ENCODE measurements at places on chromosomes 2 and 18.

DNA sequence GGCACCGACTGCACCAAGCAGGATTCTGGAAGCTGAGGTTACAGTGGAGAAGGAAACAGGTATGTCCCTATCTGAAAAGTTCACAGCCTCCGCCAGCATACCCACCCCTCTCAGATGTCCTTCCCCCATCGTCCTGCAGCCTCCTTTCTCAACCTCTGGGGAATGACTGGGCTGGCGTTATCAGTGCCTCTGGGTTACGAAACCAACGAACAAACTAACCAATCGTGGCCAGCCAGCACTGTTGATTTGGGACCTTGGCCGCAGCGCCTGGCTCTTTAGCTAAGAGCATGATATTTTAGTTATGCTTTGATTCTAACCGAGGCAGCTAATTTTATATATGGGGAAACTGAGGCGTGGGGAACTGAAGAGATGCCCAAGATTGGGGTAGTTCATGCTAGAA is 233.0 kb downstream of the TFCP2L1 start:
- DNase-seq, result no peak

DNA sequence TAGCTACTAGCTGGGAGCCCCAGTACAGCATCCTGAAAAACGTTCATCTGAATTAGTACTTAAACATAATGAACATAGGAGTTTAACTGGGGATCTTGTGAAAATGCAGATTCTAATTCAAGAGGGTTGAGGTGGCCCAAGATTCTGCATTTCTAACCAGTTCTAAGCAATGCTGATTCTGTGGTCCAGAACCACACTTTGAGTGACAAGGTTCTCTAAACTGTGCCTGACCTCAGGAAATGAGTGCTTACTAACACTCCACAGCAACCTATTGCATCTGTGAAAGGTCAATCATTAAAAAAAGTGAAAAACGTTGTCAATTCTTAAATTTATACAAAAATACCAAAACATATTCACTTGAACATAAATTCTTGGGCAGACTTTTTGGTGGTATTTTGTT is 157.1 kb upstream of the ZFP36L2 start:
- DNase-seq, result no peak

- DNase-seq, result no peak
These were observed 46.1 kb downstream of the SOWAHC start for GRCh38 chr2:109660046-109660860.

DNA sequence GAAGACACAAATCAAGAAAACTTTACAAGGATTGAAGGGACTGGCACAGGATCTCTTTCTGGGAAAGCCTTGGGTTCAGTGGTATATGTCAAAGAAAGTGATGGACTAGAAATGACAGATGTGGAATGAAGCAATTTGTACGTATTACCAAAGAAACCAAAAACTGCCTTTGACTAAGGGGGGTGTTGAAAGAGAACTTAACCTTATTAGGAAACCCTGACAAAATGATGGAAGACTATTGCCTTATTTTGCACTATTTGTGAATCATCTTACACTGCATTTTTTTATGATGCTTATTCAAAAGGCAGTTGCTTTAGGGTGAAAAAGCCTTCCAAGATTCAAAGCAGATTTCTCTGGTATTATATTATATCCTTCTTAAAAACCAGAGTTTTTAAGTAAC is 4.0 kb downstream of the TSGA10 start:
- no peak for DNase-seq

DNA sequence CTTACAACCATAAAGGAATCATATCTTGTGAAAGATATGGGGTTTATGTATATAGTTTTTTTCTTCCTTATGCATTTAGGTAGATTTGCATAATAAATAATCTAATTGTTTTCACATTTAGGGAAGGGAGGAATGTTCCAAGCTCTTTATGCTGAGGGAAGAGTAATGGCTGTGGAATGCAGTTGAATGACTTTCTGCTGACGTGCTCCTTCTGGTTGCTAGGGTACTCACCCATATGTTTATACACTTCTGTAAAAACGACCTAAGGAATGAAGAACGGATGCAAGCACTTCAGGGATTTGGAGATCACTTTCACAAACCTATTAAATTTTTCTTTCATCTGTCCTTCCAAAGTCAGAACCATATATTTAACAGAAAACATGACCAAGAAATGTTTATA is 29.2 kb upstream of the PPP4R1 start:
- DNase-seq, result no peak

GRCh38 chr2:15795426-15795825 is 144.9 kb upstream of the MYCN start:
- no peak for DNase-seq

DNA sequence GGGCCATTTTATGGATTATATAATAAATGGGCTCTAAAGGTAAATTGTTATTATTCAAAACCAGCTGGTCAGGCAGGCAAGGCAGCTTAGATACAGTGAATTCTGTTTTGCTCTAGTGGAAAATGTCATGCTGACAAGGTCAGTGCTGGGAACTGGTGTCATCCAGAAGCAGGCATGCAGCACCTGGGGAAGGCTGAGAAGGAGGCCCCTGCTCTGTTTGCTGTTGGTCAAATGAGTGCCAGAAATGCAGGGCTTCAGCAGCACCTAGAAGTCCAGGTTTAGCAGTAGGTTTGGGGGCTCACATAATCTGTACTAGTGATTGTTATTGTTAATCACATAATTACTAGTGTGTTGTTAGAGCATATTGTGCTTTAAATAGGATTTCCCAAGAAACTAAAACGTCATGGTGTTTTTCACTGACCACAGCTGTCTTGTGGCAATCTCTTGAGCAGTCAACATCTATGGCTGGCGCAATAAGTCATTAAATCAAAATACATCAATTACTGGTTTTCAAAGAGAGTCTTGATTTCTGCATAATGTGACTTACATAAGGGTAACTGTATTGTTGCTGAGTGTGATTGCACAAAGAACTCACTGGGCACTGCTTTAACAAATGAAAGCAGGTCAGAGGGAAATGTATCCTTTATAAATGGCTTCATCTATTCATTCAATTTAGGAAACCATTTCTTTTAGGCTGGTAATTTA is 99.1 kb downstream of the MYO3B start:
- DNase-seq, result no peak

DNA sequence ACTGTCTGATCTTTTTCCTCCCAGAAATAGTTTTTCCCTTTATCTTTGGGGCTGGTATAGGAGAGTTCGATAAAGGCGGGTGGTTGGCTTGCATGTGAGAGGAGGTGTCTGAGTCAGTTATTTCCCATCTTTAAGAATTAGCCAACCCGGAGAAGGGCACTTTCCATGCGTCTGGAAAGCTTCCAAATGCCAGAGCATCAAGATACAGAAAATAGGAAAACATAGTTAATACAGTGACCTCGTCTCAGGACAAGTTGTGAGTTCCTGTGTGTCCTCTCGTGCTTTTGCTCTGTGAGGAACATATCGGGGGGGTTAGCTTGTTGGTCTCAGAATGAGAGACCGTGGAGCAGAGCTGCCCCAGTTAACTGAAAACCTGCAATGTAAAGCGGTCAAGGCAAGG is 18.7 kb upstream of the PUM2 start:
- no peak for DNase-seq

DNA sequence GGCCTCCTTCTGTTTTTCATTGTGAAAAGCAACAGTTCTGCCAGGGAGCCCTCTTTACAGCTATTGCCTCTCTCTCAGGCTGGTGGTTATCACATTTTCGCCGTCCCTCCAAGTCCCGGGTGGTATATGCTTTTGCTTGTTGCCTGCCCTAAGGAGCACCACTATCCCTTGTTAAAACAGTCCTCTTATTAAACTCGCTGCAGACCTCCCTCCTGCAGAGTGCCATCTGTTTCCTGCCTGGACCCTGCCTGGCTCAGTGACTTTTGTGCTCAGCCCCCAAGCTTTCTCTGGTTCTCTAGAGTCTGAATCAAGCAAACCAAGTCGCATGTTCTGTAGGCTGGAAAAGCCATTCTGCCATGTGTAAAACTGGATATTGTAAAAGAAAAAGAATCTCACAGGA is 72.1 kb upstream of the FHL2 start:
- no peak for DNase-seq

DNA sequence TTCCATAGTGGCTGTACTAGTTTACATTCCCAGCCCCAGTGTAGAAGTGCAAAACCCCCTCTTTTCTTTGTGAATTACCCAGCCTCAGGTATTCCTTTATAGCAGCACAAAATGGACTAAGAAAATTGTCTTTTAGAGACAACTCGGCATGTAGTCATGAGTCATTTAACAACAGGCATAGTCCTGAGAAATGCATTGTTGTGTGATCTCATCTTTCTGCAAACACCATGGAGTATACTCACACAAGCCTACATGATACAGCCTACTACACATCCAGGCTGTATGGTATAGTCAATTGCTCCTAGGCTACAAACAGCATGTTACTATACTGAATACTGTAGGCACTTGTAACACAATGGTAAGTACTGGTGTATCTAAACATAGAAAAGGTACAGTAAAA is 44.4 kb upstream of the MBP start:
- DNase-seq, result no peak

- no peak for DNase-seq
These were observed 246.6 kb downstream of the SETBP1 start for GRCh38 chr18:44927127-44927849.

GRCh38 chr2:216083464-216084281 is 2.0 kb downstream of the TMEM169 start:
- no peak for DNase-seq

DNA sequence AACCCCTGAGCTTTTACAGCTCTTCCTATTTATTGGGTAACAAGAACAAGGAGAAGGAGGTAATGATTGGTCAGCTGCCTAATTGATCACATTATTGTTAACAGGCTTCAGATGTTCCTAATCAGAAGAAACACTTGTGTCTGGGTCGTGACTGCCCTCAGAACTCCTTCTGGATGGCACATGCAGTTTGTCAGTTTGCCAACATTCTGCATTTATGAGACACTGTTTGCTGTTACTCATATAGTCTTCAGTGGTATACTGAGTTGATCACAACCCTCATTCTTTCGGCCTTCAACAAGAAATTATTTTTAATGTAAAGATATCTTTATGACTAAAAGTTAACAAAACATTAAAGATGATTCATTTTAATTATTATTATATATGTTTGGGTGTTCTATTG is 95.7 kb upstream of the DOCK10 start:
- no peak for DNase-seq

DNA sequence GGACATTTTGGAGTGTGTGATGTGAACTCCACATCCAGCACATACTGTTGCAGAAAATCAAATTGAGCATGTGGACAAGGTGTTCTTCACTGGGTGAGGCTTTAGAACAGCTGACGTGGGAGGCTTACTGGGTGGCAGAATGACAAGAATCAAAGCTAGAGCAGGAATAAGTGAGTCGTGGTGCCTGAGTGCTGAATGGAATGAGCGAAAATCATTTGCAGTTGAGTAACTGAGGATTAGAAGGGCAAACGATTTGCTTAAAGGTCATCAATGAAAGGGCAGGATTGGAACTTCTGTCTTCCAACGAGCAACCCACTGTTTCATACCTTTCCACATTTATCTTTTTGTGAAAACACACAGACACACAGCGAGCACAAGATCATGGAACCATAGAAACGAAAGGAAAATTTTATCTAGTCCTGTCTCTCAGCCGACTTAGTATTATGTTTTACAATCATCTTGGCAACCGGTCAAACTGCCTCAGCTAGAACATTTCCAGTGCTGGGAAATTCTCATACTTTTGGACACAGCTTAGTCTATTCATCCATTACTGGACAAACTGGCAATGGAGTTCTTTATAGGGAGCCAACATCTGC is 7.2 kb upstream of the DAW1 start:
- peak; percentile 24 for DNase-seq

- DNase-seq, result no peak
These were observed 21.5 kb downstream of the SLC4A5 start for GRCh38 chr2:74321737-74322136.

DNA sequence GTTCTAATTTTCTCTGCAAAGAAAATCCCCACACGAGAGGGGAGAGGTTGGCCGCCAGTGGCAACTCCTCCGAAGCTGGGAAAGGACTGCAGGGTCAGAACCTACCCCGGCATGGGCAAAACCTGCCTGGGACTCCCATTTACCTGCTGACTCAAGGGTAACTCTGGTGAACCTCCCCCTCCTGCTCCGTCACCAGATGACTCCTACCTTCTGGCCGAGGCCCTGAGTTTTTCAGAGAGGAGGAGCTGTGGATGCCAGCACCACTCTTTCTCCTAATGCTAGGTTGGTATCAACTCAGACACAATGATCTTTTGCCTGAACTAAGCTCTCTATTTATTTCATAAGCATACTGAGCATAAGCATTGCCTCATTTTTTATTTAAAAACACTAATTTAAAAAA is 96.6 kb downstream of the ALPK2 start:
- DNase-seq, result no peak

DNA sequence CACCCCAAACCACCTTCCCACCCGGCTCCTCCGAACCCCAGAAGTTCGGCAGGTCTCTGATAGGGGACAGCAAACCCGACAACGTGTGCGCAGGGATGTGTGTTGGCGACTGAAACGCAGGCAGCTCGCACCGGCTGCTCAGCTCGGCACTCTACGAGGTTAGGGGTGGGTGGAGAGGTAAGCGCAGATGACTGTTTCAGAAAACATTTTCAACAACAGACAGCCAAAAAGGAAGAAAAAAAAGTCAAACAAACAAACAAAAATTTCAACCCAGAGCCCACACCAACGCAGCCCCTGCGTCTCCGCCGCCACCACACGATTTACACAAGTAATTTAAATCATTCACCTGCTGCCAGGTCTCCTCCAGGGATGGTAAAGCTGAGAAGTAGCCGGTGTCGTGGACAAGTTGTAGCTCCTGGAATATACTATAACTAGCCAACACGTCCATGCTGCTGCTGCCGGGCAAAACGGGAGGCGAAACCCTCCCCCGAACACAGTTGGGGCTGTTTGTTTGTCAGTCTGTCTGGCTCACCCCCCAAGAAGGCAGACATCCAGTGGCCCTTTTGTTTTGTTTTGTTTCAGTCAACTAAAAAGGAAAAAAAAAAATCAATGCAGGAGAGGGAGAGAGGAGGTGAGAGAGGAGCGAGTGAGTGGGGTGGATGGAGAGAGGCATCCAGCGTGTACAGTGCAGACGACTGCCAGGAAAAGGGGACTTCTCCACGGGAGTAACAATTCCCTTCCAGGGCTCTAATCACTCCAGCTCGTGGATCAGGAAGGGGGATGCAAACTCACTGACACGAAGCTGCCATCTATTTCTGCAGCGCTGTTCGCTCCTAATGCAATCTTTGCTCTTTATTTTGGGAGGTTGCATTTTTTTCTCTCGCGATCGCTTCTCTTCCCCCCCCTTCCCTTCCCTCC is at the start of gene KLF7:
TSS of gene KLF7 (minus strand) at position 828 of the 918 bp plus-strand sequence. CDS start at position 448, 380 bp downstream.
- peak; percentile 67 for DNase-seq

GRCh38 chr18:44452346-44452745 is 228.3 kb upstream of the SETBP1 start:
- peak; percentile 16 for DNase-seq
